ENCODE measurements at places on chromosomes 7 and 10.

DNA sequence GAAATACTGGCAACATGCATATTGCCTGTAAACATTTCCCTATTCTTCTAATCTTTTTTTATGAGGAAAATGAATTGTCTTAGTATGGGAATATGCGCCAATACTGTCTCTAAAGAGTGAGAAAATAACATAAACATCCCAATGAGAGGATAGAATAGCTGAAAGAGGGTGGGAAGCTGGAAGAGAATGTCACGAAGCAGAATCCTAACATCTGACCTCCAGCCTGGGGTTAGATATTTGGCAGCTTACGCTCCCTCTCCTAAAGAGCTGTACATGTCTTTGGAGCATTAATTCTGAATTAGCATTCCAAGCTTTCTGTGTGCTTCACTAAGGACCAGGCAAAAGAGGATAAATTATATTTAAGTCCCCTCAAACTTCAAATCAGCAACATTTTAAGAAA lies 31.6 kb upstream of the SLC16A12 start:
- DNase-seq = no peak

DNA sequence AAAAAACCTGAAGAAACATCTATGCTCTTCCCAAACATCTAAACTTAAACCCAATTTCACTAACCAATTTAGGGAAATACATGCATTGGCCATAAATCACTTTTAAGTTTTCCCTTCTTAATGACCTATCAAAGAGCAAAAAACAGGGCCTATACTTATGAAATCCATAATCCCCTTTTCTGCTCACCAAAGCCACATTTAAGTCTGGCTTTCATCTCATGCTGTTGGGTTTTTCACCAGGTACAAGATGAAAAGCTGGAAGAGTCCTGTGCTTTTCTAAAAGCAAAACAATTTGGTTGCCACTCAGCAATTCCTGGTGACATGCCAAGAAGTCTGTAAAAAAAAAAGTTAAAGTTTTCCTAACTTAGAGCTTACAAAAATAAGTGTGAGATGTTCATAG lies 92.6 kb downstream of the HPSE2 start:
- no peak for DNase-seq

DNA sequence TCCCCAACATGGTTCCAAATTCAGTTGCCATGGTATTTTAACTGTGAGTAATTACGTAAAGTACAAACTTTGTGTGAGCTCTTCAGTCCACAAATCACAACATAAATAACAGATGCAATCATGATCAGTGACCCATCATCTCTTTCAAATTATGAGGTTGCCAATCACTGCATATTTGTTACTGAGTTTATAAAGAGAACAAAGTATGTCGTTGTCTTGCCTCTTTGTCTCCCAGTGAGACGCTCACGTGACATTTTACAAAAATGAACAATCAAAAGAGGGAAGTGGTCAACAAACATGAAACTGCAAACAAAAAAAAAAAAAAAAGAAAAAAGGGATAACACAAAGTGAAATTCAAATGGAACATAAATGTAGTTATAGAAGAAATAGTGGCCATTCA lies 122.7 kb upstream of the PDSS1 start:
- DNase-seq = no peak

GRCh38 chr7:79454361-79454960 lies 994 bp upstream of the MAGI2 start:
- DNase-seq = no peak

- DNase-seq = no peak
These were observed 231.3 kb downstream of the LRMDA start for GRCh38 chr10:75662715-75663114.
